Fibroblast of skin of scalp (primary cell): ENCODE measurements at places on chromosomes 5 and 9.

DNA sequence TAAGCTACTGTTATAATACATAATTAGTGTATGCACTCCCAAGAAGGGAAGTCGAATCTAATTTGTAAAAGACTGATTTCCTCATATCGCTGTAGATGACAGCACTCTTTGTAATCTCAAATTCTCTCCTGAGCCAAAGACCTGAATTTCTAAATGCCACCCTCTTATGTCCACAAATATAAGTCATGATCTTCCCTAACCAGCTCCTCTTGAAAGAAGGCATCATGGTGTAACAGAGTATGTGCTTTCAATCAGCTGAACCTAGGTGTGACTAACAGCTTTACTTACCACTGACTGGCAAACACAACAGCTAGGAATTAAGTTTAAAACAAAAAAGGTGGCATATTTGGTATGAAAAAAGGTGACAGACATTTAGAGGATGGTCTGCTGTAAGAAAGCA is 34.0 kb upstream of the CTNNAL1 start:
- no peak for DNase-seq

- no peak for DNase-seq
Measured at GRCh38 chr9:23245067-23245466, 581.0 kb downstream of the ELAVL2 start.

GRCh38 chr5:56633950-56634349 is 181.4 kb upstream of the MAP3K1 start:
- peak; percentile 33 for DNase-seq

DNA sequence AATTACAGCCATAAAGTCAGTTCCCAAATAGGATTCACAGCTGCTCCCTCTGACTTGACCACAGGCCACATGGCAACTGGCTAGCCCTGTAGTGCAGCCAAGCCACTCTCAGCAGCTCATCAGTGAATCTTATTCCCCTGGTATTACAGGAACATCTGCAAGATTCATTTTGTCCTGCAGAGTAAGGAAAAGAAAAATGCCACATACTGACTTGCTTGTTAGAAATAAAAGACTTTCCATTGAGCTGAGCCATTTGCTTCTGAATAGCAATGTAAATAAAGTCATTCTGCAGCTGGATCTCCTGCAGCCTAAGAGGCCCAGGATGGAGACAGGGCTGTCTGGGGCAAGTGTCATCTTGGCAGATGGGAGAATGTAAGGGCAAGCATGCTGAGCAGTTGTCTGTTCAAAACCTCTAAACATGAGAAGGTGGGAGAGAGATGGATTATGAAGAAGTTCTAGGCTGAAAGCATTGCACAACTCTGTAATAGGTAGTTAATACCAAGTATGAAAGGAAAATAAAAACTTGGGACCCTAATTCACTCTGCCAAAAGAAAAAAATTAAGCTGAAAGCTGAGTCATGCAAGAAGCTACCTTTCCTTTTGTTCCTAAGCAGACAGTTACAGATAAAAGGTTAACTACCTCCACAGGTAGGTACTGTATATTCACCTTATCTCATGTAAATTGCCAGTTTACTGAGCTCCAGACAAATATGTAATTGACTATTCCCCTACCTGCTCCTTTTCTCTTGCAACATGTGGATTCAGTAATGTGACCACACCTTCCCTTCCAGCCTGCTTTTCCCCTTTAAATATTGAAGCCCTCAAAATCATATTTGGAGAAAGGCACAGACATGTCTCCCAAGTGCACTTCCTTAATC is 244.4 kb upstream of the RAI14 start:
- DNase-seq, result peak; percentile 52

GRCh38 chr9:135240222-135240621 is 152.8 kb downstream of the OLFM1 start:
- DNase-seq, result no peak

GRCh38 chr9:84711936-84712335 is 42.4 kb downstream of the NTRK2 start:
- peak; percentile 85 for DNase-seq

DNA sequence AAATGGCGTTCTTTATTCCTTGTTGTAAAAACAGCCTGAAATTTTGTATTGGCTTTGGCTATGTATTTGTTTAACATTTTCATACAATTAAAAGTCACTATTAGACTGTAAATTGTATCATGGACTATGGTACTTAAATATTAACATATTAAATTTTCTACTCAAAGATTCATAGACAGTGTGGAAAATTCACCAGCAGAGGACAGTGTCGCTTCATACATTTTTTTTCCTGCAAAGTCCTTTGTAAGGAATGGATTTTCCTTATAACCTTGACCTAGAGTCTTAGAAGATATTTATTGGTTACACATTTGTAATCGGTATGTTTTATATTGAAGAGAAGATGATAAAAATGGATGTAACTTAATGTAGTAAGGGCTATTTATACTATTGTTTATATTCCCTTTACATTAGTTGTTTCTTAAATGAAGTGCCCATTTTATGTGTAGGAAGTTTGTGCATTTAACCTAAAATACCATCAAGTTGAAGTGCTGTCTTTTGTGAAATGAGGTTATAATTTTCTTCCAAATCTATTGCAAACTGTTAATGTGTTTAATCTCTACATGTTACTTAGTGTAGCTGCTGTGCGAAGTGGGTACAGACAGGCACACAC is 150.1 kb downstream of the KDM4C start:
- DNase-seq, result peak; percentile 44

DNA sequence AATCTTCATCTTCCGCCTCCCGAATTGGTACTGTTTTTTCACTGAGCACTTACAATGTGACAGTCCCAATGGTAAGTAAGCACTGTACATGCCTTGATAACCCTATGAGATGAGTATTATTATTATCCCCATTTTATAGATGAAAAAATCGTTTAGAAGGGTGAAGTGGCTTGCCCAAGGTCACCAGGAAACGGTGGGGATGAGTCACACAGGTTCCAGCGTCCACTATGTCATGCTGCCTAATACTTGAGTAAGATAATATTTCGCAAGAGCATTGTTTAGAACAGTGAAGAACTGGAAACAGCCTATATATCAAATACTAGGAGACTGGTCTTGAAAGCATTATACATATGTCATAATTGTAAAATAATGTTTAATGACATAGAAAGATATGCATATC is 12.9 kb downstream of the HAND1 start:
- no peak for DNase-seq

- DNase-seq, result no peak
Measured at GRCh38 chr9:128092199-128092977, 24.4 kb downstream of the SLC25A25 start.

GRCh38 chr9:114746591-114747346 is 59.1 kb downstream of the TNFSF15 start:
- peak; percentile 44 for DNase-seq

DNA sequence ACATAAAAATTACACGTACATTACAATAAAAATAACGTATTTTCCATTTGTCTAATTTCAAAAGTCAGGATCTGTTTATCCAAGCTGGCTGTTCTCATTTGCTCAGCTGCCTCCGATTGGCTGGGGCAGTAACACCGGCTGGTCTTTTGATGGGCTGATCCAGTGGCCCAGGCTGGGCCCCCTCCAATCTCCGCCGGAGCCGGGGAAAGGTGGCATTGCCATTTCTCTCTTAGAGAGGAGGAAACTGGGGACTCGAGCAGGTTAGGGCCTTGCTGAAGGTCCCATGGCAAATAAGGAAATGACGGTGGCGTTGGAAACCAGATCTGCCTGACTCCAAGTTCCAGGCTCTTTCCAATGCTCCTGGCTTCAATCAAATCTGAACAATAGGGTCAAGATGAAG is 6.6 kb downstream of the CPLX2 start:
- no peak for DNase-seq

- DNase-seq, result no peak
Measured at GRCh38 chr9:117416856-117417255, 2.0 kb upstream of the ASTN2 start.

DNA sequence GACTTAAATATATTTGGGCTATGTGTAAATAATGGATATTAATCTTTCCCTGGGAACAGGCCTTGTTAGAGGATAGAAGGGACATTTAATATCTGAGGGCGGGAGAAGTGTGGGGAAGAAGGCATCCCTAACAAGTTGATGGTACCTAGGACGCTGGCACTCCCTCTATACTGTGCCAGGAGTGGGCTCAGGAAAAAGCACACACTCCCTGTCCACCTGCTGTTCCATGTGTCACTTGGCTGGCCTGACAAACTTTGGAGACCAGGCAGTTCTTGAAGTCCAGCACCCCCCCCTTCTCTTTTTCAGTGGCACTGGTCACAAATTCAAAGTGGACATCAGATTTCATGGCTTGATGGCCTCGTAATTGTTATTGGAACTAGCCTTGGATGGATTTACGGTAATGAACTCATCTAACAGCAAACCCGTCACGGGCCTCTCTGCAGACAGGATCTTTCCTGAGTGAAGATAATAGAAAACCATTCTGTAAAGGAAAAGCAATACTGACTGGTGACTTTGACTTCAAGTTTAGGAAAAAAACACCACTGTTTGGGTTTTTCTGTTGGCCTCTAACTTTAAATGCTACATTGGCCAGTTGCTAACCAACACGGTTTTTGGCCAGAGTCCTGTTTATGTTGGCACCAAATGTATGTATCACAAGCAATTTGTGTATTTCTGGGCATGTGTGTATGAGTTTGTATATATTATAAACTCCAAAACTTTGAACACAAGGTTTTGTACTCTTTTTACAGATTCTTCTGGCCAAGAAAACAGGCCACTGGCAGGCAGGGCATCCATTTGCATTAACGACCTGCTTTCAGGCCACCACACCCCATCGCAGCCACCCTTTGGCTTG is 552.6 kb downstream of the CCDC171 start:
- peak; percentile 25 for DNase-seq

- DNase-seq, result no peak
Measured at GRCh38 chr5:33476992-33477391, 36.2 kb downstream of the TARS1 start.

GRCh38 chr5:61268871-61269270 is 63.2 kb upstream of the ZSWIM6 start:
- no peak for DNase-seq

- peak; percentile 87 for DNase-seq
Measured at GRCh38 chr5:38672059-38672788, 115.8 kb upstream of the LIFR start.

GRCh38 chr5:58925627-58926540 is 343.0 kb downstream of the RAB3C start:
- DNase-seq, result no peak

DNA sequence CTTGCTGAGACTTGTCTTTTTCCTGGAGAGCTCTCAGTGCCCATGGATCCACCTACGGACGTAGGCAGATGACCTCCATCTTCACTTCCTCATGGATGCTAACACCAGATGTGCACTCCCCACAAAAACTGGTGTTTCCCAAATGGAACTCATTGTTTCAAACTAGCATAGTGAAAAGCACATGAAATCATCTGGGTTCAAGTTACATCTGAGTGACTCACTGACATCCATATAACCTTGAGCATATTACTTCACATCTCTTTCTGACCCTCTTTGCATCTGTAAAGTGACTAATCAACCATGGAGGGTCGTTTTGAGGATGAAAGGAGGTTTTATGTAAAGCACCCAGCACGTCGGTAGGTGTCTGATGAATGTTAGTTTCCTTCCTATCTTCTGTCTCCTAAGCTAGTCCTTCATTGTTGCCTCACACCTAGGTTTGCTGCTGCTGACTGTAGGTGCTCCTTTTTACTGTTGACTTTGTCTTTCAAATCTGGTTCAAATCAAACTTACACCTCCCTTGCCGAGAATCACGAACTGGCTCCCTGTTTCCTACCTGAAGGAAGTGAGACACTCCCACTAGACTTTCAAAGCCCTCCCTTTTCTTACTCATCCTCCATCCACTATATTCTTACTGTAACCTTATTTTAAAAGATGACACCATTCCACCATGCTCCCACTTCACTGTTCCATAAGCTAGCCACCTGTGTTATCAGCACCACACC is 10.3 kb downstream of the OCLN start:
- peak; percentile 65 for DNase-seq

- no peak for DNase-seq
Measured at GRCh38 chr5:148085977-148086705, 22.4 kb downstream of the SPINK5 start.

DNA sequence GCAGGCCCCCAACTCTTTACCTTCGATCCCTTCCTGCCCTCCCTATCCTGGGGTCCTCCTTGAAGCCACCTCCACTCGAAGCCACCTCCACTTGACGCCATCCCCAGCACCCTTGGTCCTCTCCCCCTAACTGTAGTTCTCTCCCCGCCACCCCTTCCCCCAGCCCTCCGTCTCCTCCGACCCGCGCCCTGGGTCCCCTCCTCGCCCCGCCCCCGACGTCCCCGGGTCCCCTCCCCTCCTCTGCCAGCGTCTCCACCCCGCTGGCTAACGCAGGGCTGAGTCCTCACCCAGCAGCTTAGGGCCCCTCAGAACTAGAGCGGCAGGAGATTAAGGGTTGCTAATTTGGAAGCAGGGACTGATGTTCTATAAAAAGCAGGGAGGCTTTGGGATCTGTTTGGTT is 30.6 kb upstream of the ANKRD33B start:
- DNase-seq, result no peak

- DNase-seq, result no peak
Measured at GRCh38 chr9:3244963-3245653, 280.7 kb downstream of the RFX3 start.

- no peak for DNase-seq
Measured at GRCh38 chr5:170038241-170038640, 57.9 kb upstream of the INSYN2B start.

- no peak for DNase-seq
Measured at GRCh38 chr9:133202688-133203453, 6.2 kb downstream of the OBP2B start.

GRCh38 chr5:109454731-109455505 is 45.1 kb upstream of the PJA2 start:
- DNase-seq, result peak; percentile 16

DNA sequence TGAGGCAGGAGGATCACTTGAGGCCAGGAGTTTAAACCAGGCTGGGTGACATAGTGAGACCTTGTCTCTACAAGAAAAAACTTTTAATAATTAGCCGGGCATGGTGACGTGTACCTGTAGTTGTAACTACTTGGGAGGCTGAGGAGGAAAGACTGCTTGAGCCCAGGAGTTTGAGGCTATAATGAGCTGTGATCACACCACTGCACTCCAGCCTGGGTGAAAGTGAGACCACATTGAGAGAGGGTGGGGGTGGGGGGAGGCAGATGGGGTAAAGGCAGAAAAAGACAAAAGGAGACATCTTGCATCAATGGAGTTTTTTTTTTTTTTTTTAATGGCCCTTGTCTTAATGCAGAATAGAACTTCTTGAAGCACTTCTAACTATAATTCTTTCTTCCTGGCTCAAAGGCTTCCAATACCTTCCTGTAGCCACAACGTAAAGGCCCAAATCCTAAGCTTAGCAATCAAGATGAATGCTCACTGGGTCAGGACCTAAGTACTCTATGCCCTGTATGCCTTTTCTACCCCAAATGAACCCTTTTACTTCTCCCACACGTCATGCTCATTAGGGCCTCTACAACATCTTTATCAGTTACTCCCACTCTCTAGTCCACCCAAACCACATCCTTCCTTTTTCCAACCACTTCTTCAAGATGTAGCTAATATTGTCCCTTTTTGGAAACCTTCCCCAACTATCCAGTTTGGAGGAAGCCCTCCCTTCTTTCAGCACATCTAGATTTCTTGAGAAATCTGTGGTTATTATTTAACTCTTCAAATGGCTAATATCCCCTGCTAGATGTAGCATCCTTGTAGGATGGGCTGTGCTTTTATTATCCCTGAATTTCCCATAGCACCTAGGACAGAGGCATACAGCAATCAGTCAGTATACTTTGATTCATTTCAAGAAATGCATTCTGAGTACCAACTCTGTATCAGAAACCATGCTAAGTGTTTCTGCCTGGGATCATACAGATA is 40.8 kb downstream of the CSF2 start:
- no peak for DNase-seq
